ENCODE measurements at places on chromosomes 3 and 15. TPM values are rescaled to one million over a fixed set of nuclear protein-coding genes. Genes with fewer than 3 reads are reported as not detected.

The GRK7 gene
- total RNA-seq = not detected

The SMCO1 gene
- total RNA-seq = 89.9 TPM

The CCR3 gene
- total RNA-seq = not detected

The MESP1 gene
- 11.6 TPM for total RNA-seq

The CHRNA5 gene
- total RNA-seq = 4.2 TPM

The KBTBD13 gene
- 9.4 TPM for total RNA-seq

The LRRC34 gene
- 2.0 TPM for total RNA-seq

The CXCR6 gene
- total RNA-seq = 0.22 TPM

- DNase-seq = no peak
Observed at GRCh38 chr3:94928921-94929320, 866.1 kb downstream of the NSUN3 start.

GRCh38 chr3:142664311-142664710 lies 59.5 kb upstream of the TRPC1 start:
- DNase-seq = no peak

GRCh38 chr3:40827226-40827625 lies 302.5 kb downstream of the ZNF621 start:
- DNase-seq = no peak

DNA sequence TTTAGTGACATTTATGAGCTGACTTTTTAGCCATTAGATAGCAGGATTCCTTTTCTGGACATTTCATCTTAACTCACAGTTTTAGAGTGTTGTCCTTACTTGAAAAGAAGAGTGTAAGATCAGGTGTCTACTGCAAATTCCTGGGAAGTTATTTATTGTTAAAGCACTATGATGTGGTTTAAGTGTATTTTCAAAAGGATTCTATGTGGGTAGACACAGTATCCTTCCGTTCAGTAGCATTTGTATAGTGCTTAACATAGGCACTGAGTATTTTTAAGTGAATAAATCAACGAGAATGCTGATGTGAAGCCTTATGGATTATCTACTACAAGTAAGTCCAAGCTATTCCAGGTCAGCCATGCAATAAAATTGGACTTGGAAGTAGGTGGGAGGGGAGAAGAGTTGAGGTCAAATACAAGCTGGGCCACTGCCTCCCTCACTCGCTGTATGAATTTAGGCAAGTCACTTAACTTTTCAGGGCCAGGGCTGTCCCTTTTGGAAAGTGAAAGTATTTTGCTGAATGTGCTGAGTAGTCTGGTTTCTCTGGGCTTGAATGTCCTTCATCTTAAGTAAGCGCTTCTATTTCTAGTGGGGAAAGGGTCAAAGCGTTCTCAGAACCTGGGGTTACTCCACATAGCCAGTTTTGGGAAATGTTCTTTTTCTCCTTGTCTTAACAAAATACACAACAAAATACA lies 48.6 kb downstream of the GAP43 start:
- no peak for DNase-seq

DNA sequence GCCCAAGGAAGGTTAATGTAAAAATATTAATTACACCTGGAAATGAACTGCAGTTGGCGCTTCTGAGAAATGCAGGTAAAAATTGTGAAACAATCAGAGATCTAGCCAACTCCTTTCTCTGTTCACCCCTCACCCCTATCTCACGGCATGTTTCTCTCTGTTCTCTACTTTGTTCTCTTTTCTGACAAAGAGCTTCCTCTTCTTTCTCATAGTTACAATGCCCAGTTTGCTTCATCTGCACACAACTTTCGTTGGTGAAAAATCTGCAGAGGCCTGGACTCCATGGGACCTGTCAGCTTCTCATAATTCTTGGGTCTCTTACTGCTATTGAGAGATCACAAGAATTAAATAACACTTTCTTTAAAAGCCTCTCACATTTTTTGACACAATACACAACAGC lies 212.9 kb upstream of the LRRN1 start:
- no peak for DNase-seq

GRCh38 chr3:183180110-183180783 lies 17.7 kb upstream of the LAMP3 start:
- DNase-seq = no peak

DNA sequence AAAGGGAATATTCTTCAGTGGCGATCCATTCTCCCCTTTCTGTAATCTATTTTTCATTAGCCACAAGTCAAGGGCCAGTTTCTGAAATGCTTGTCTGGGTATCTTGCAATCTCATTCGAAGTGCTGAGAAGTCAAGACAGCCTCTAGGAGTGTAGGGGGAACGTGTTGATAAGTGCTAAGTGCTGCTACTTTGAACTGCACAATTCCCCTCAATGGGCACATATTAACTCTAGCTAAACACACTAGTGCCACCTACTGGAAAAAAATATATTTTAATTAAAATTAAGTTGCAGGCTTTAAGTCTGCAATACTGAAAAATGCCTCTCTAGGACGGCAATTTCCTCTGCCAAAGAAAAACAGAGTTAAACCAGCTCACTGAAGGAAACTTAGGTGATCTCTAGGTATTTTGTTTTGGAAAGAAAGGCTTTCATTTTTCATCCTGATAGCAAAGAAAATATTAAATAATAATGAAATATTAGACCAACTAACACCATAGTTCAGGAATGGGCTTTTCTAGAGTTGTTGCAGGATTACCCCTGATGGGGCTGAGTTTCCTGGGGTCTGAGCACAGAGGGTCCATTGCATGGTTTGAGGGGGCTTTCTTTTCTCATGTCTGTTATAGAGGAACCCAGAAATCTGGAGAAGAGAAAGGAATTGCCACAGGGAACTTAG lies 181.9 kb upstream of the KBTBD8 start:
- no peak for DNase-seq
